K562 (cell line): ENCODE measurements at places on chromosomes 5 and 9.

DNA sequence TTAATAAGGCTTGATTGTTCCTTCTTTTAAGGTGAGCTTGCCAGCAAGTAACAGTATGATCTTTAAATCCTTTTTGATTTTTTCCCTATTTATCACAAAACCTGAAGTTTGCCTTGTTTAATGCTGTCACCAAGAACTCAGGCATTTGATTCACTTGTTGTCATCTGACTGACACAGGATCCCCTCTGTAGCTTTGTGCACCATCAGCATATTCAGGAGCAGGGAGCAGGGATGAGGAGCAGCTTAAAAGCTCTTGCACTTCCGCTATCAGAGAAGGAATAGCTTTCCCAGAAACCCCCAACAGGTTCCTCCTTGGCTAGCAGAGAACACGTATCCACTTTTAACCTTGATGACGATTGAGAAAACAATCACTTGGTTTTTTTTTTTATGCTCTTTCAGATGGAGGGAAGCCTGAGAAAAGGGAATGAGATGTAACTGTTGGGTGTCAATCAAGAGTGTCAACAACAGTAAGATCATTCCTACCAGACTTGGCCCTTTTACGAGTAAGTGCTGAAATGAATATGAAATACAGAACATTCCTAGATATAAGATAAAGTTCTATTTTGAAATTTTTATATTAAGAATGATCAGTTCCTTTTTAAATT, 433.1 kb upstream of the CDH18 start:
- no peaks in the 10 kb centered on the region for H3K4me1 ChIP-seq
- H3K27ac ChIP-seq = no peak overlapping the region
- no peaks in the 10 kb centered on the region for H3K27me3 ChIP-seq
- H3K4me3 ChIP-seq = no peak overlapping the region

- H3K27ac ChIP-seq = no peak overlapping the region
- H3K4me1 ChIP-seq = no peaks in the 10 kb centered on the region; the same call in 2 of the 3 replicates
- no peak for DNase-seq
- H3K36me3 ChIP-seq = no peaks in the 10 kb centered on the region
- peaks cover 4% of the 10 kb centered on the region; the same call in 2 of the 3 replicates for H3K27me3 ChIP-seq
- no peak overlapping the region for H3K4me3 ChIP-seq
Observed at GRCh38 chr9:129383019-129383560, 205.0 kb upstream of the IER5L start.

DNA sequence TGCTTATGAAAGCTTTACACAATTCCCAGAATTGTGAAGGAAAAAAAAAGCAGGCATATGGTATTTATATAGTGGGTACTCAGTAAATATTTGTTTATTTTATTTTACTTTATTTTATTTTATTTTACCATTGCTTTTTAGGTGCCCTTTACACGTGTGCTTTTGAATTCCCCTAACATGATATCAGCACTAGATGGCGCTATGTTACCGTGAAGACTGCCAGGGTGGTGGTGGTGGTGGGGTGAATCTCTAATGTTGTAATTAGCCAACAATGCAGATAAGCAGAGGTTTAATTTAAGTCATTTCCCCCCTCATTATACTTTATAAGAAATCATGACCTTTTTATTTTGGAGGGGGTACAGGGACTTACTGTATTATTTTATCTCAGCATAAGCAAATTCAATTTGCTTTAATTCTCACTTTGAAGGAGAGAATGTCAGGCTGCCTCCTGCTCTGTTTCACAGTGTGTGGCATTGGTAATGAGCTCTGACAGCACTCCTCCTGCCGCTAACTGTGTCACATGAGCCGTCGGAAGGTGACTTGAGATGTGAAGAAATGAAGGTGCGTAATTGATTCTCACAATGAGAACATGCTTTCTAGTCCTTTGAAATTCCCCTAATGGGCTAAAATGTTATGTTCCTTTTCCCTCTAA, 165.6 kb downstream of the YTHDC2 start:
- no peaks in the 10 kb centered on the region for H3K36me3 ChIP-seq
- peak; percentile 59 for DNase-seq
- H3K4me1 ChIP-seq = no peaks in the 10 kb centered on the region
- H3K4me3 ChIP-seq = no peak overlapping the region
- no peak overlapping the region for H3K27ac ChIP-seq
- H3K27me3 ChIP-seq = no peaks in the 10 kb centered on the region

DNA sequence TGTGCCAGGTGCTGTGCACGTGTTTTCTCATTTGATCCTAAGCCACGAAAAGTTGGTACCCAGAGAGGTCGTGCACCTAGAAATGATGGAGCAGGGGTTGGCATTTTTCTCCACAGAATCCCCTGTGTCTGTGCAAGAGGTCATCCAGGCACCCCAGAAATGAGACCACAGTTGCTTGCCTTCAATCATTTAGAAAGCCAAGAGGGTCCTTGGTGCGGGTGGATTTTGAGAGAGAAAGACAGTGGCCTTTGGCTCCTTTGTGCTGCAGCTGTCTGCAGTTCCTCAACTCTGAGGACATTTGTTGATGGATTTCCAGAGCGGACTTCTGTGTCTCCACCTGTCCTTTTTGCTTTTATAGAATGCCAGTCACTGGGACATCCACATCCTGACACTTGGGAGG, 33.8 kb upstream of the SPRY4 start:
- no peaks in the 10 kb centered on the region for H3K36me3 ChIP-seq
- no peak overlapping the region for H3K27ac ChIP-seq
- no peak for DNase-seq
- no peak overlapping the region for H3K4me3 ChIP-seq

DNA sequence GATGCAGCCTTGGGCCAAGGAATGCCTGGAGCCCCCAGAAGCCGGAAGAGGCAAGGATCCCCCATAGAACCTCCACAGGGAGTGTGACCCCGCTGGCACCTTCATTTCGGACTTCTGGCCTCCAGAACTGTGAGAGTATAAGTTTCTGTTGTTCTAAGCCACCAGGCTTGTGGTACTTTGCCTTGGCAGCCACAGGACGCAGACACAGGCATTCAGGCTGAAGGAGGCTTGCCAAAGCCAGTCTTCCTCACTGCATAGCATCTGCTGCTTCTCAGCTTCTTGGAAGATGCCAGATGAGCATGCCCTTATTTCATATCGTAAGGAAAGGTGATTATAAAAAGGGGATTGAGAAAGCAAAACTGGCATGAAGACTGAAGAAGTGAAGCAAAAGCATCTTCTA, 61.1 kb upstream of the TAS2R1 start:
- H3K36me3 ChIP-seq = no peaks in the 10 kb centered on the region
- no peaks in the 10 kb centered on the region for H3K27me3 ChIP-seq
- H3K4me1 ChIP-seq = no peaks in the 10 kb centered on the region
- no peak for DNase-seq
- no peak overlapping the region for H3K27ac ChIP-seq

- peaks cover 7% of the 10 kb centered on the region; the same call in 1 of the 3 replicates for H3K4me1 ChIP-seq
- H3K27me3 ChIP-seq = no peaks in the 10 kb centered on the region
- H3K4me3 ChIP-seq = no peak overlapping the region
- no peak overlapping the region for H3K27ac ChIP-seq
Observed at GRCh38 chr9:33468797-33469621, 4.7 kb downstream of the NOL6 start.

GRCh38 chr9:88781628-88782391, 209.5 kb upstream of the S1PR3 start:
- DNase-seq = peak; percentile 68
- H3K4me1 ChIP-seq = peaks cover 32% of the 10 kb centered on the region
- no peaks in the 10 kb centered on the region for H3K27me3 ChIP-seq
- no peaks in the 10 kb centered on the region for H3K36me3 ChIP-seq
- H3K4me3 ChIP-seq = peak overlapping the region; percentile 4; the same call in 1 of the 2 replicates
- peak overlapping the region; percentile 66 for H3K27ac ChIP-seq

- no peak for DNase-seq
- H3K36me3 ChIP-seq = no peaks in the 10 kb centered on the region
- H3K4me1 ChIP-seq = no peaks in the 10 kb centered on the region
Observed at GRCh38 chr5:91562922-91563321, 179.8 kb upstream of the ARRDC3 start.

- H3K27ac ChIP-seq = no peak overlapping the region
- no peak for DNase-seq
- no peaks in the 10 kb centered on the region for H3K27me3 ChIP-seq
- peaks cover 70% of the 10 kb centered on the region for H3K36me3 ChIP-seq
- no peaks in the 10 kb centered on the region for H3K4me1 ChIP-seq
Observed at GRCh38 chr5:626850-627249, 14.7 kb downstream of the CEP72 start.

DNA sequence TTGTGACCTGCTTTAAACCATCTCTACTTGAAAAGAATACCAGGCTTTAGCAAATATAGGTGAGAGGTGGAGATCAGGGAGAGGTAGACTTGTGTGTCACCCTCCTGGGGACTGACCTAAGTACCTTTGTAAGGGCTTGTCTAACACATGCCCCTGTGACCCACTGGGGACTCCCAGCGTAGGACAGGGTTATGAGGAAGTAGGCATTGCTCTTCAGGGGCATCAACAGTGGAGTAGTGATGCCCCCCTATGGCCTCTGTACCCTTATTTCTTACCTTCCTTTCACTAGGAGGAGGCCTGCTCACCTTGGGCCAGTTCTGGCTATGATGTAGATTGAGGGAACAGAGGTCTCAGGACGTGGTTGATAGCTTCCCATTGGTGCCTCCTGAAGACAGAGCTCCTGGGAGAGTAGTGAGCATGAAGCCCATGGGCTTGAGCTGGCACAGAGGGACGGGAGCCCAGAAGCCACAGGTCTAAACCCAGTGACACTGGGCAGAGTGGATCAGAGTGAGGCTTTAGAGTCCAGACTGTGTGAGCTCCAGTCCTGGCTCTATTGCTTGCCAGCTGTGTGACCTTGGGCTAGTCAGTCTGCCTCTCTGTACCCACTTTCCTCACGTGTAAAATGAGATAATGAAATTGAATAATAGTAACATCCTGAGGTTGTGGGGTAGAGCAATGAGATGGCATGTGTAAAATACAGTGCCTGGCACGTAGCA, 191.7 kb downstream of the AOPEP start:
- no peaks in the 10 kb centered on the region; the same call in 1 of the 2 replicates for H3K4me1 ChIP-seq
- H3K27me3 ChIP-seq = no peaks in the 10 kb centered on the region
- H3K36me3 ChIP-seq = no peaks in the 10 kb centered on the region
- no peak overlapping the region for H3K4me3 ChIP-seq
- DNase-seq = no peak
